ENCODE measurements at places on chromosomes 5 and 9. TPM values are rescaled to one million over a fixed set of nuclear protein-coding genes. Genes with fewer than 3 reads are reported as not detected.
A peak's percentile ranks its signal among the peaks of the same experiment; 100 is the strongest.

- peaks cover 59% of the 10 kb centered on the region for H3K36me3 ChIP-seq
- H3K27ac ChIP-seq = no peak overlapping the region
- H3K27me3 ChIP-seq = no peaks in the 10 kb centered on the region
- DNase-seq = no peak
These were observed 21.5 kb downstream of the SKP2 start for GRCh38 chr5:36173426-36173825.

DNA sequence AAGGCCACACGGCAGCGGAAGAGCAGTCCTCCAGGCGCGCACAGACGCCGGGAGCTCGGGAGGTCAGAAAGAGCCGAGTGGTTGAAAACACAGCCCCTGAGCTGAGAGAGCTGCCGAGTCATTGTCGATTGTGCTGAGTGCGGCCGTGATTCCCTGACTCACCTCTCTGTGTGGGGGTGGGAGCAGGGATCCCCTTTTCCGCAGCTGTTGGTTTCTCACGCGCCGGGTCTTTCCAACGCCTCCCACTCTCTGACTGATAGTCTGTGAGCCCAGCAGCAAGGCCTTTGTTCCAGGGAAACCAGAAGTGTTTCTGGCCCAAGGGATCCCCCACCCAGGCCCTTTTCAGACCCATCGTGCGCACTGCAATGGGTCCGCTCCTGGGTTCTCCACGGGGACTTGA lies 97.3 kb downstream of the MRPL36 start:
- no peak overlapping the region for H3K27ac ChIP-seq
- peaks cover 22% of the 10 kb centered on the region for H3K4me1 ChIP-seq
- H3K36me3 ChIP-seq = no peaks in the 10 kb centered on the region

DNA sequence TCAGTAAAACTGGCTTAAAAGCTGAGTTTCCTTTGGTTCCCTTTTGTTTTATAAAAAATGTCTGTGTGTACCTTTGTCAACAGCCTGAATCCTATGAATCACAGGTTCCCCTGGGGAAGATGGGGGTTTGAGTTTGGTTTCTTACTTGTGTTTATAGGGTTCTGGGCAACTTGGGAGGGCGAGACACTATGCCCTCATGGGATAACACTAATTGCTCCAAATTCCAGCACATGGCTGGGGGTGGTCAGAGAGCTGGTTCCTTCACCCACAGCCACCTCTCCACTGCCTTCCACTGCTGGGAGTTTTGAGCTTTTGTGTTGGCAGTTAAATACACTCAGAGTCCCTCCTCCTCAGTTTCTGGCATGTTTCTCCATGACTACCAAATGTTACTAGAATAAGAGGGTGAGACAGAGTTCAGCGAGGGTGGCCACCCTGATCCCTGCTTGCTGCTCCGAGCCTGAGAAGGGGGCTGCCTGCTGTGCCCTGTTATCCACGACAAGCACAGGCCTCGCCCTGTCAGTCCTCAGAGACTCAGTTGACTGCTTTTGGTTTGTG lies 83.0 kb upstream of the EPB41L4B start:
- no peaks in the 10 kb centered on the region for H3K36me3 ChIP-seq
- DNase-seq = no peak
- H3K27me3 ChIP-seq = peaks cover 12% of the 10 kb centered on the region

GRCh38 chr5:72956324-72957140 lies 691 bp downstream of the FCHO2 start:
- peak; percentile 35 for DNase-seq
- peaks cover 13% of the 10 kb centered on the region for H3K4me1 ChIP-seq
- no peak overlapping the region for H3K27ac ChIP-seq
- H3K27me3 ChIP-seq = peaks cover 37% of the 10 kb centered on the region
- H3K4me3 ChIP-seq = peak overlapping the region; percentile 73

- H3K4me1 ChIP-seq = no peaks in the 10 kb centered on the region
- H3K4me3 ChIP-seq = no peak overlapping the region
- H3K27me3 ChIP-seq = no peaks in the 10 kb centered on the region
- no peak for DNase-seq
- H3K27ac ChIP-seq = no peak overlapping the region
These were observed 64.1 kb downstream of the COL23A1 start for GRCh38 chr5:178525906-178526732.

- no peaks in the 10 kb centered on the region for H3K4me1 ChIP-seq
- no peaks in the 10 kb centered on the region for H3K36me3 ChIP-seq
- no peak for DNase-seq
- H3K4me3 ChIP-seq = no peak overlapping the region
- no peak overlapping the region for H3K27ac ChIP-seq
These were observed 31.2 kb upstream of the TLE1 start for GRCh38 chr9:81720450-81721086.

GRCh38 chr5:77645158-77645994 lies 6.9 kb upstream of the OTP start:
- peak overlapping the region; percentile 25 for H3K4me3 ChIP-seq
- peaks cover 80% of the 10 kb centered on the region for H3K27me3 ChIP-seq
- peak; percentile 28 for DNase-seq
- H3K4me1 ChIP-seq = peaks cover 22% of the 10 kb centered on the region
- H3K27ac ChIP-seq = no peak overlapping the region

- H3K4me3 ChIP-seq = no peak overlapping the region
- H3K27ac ChIP-seq = no peak overlapping the region
- no peak for DNase-seq
- H3K36me3 ChIP-seq = no peaks in the 10 kb centered on the region
These were observed 147.2 kb downstream of the TMEM38B start for GRCh38 chr9:105841562-105841961.

DNA sequence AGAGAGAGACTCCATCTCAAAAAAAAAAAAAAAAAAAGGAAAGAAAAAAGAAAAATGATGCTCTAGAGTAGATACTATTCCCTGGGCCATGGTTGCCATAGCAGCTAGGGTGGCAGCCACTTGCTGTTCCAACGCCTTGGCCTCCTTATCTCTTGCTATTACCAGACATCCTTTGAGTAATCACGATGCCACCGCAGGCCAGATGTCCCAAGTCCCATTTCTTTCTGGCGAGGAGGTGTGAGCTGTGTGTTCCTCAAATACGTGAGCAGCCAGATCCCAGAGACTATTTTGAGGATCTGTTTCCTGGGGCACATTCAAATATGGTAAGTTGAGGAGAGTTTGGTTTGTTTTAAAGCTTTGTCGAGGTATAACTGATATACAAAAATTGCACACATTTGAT lies 23.4 kb upstream of the GFPT2 start:
- no peak for DNase-seq
- H3K27ac ChIP-seq = no peak overlapping the region
- no peak overlapping the region for H3K4me3 ChIP-seq
- no peaks in the 10 kb centered on the region for H3K4me1 ChIP-seq
- no peaks in the 10 kb centered on the region for H3K36me3 ChIP-seq

DNA sequence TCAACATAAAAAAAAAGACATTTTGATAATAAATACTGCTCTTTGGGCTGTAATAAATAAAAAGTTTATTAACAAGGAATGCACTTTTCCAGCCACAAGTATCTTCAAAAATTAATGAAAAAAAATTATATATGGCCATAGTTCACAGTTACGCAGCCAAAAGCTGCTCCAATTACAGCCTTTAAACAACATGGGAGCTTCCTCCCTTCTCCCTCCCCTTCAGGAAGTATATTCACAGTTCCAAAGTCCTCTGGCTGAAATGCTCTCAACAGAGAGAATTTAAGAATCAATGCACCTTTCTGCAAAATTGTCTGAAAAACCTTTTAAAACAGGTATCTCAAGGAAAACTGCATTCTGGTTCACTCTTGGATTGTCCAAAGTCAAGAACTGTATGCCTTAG lies 5.9 kb downstream of the PLK2 start:
- DNase-seq = no peak
- no peaks in the 10 kb centered on the region for H3K36me3 ChIP-seq
- no peak overlapping the region for H3K4me3 ChIP-seq
- H3K27me3 ChIP-seq = peaks cover 10% of the 10 kb centered on the region
- peaks cover 5% of the 10 kb centered on the region for H3K4me1 ChIP-seq

- H3K4me3 ChIP-seq = no peak overlapping the region
- peaks cover 5% of the 10 kb centered on the region for H3K27me3 ChIP-seq
- no peak for DNase-seq
- no peak overlapping the region for H3K27ac ChIP-seq
- no peaks in the 10 kb centered on the region for H3K36me3 ChIP-seq
- no peaks in the 10 kb centered on the region for H3K4me1 ChIP-seq
These were observed 48.1 kb upstream of the LHFPL2 start for GRCh38 chr5:78696637-78697036.

- H3K4me3 ChIP-seq = no peak overlapping the region
- H3K4me1 ChIP-seq = peaks cover 4% of the 10 kb centered on the region
- no peak overlapping the region for H3K27ac ChIP-seq
- peak; percentile 78 for DNase-seq
- peaks cover 21% of the 10 kb centered on the region for H3K27me3 ChIP-seq
- H3K36me3 ChIP-seq = no peaks in the 10 kb centered on the region
These were observed 58.7 kb downstream of the NXNL2 start for GRCh38 chr9:88593537-88594185.

Gene EQTN
- total RNA-seq = not detected

Gene TMOD1
- total RNA-seq = 0.47 TPM

Gene ZNF354C
- total RNA-seq = 7.4 TPM

Gene GBGT1
- total RNA-seq = 3.6 TPM

Gene C7
- not detected for total RNA-seq

Gene DMGDH
- 0.45 TPM for total RNA-seq

Gene OLFML2A
- total RNA-seq = not detected

Gene NIPAL4
- total RNA-seq = 0.29 TPM

Gene PITX1
- 0.20 TPM for total RNA-seq

Gene PROP1
- total RNA-seq = not detected

Gene CER1
- total RNA-seq = not detected

All from activated CD8-positive, alpha-beta T cell treated with anti-CD3 and anti-CD28 coated beads for 36 hours (primary cell).